ENCODE measurements at places on chromosomes 3 and 15.

- no peak for DNase-seq
Measured at GRCh38 chr15:96171853-96172296, 158.6 kb upstream of the NR2F2 start.

DNA sequence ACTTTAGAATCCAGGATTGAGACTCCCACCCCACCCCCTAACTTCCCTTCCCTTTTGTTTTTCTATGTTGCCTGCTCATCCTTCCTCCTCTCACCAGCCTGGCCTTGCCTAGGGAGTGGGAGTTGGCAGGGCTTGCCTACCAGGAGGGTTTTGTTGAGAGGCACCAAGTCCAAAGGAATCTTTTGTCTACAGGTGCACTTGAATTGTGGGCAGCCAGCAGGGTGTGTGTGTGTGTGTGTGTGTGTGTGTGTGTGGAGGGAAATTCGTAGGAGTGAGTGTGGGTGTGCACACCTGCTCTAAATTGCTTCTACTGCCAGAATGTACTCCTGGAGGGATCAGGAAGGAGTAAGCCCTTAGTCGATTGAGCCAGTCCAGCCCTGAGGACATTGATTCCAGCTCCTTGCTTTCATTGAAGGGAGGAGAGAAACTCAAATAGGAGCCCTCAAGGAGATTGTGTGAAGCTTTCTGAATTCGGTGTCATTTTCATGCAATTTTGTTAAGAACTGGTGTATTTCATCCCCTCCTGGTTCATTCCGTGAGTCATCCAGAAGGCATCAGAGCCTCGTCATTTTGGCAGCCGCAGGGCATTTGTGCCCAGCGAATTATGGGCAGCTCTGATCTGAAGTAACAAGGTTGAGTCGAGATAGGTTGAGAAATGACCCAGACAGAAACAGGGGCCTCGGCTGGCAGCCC is 112.1 kb downstream of the SLCO3A1 start:
- no peak for DNase-seq

- DNase-seq: no peak
Measured at GRCh38 chr15:88118035-88118434, 138.5 kb downstream of the NTRK3 start.

DNA sequence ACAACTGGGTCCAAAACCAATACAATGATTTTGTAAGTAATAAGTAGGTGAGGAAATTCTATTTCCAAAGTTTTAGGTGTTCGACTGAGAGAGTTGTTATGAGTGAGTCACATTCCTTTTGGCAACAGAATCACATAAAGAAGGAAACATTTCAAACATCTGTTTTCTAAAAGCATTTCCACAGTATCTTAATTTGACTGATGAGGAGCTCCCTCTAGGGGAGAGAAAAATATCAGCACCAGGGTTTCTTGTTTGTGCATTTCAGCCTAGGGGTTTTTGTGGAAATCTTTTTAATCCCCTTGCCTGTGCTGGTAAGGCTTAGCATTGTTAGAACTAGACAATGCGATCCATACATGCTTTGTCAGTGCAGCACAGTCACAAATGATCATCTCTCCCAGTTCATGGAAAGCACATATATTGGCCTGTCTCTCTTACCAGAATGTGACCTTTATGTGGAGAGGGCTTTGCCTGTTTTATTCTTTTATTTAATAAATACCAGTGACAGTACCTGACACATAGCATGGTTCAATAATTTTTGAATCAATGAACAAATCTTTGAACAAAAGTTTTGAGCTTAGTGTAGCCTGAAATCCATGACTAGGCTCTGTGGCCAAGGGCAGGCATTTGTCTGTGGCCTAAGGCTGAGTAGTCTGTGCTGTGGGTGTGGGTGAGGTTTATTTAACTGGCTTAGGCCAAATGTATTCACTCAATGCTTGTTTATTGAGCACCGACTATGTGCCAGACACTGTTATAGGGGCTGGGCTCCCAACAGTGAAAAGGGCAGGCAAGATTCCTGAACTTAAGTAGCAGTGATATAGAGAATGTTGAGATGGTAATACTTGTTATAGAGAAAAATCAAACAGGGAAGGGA is 21.1 kb upstream of the IQCF6 start:
- no peak for DNase-seq

DNA sequence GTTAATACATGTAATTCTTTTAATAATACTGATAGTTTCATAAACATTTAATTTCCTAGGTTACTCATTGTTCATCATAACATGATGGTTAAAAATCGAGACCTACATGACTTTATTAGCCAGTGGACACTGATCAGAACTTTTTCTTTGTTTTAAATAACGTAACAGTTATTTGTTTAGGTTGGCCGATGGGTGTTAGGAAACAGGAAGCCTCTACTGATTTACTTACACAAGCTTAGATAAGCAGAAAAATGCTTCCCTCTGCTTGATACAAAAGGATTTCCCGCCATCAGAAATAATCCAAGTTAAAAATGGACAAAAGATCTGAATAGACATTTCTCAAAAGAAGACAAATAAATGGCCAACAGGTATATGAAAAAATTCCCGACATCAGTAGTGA is 16.6 kb upstream of the APH1B start:
- no peak for DNase-seq

GRCh38 chr3:23845326-23846216 is 39.8 kb downstream of the UBE2E1 start:
- DNase-seq: no peak

- no peak for DNase-seq
Measured at GRCh38 chr3:71056327-71056726, 527.2 kb downstream of the FOXP1 start.

- no peak for DNase-seq
Measured at GRCh38 chr15:57922776-57923175, 142.7 kb downstream of the ALDH1A2 start.

GRCh38 chr15:40242601-40243000 is 3.7 kb downstream of the PAK6 start:
- no peak for DNase-seq

DNA sequence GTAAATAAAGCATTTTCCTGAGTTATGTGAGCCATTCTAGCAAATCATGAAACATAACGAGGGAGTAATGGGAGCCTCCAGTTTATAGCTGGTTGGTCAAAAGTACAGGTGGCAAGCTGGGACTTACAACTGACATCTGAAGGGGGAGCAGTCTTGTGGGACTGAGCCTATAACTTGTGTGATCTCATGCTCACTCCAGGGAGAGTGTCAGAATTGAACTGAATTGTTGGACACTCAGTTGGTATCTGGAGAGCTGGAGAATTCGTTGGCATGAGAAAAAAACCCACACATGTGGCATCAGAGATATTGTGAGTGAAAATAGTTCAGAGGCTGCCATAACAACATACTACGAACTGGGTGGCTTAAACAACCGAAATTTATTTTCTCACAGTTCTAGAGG is 22.8 kb upstream of the DENND6A start:
- DNase-seq: no peak

DNA sequence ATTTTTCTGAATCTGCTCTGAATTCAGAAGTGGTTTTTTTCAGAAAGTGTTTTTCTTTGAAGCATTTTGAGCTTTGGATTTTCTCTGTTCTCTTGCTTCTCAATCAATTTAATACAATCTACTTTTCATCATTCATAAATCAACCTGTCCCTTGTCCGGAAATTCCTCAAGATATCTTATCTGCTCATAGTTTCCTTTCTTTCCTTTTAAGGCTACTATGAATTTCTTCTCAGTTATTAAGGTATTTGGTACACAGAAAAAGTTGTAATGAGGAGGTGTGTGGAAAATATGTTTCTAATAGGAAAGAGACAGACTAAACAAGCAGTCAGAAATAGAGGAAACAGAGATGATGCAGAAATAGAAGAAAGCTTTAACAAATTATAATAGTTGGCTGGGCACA is 14.4 kb downstream of the CGGBP1 start:
- DNase-seq: no peak

DNA sequence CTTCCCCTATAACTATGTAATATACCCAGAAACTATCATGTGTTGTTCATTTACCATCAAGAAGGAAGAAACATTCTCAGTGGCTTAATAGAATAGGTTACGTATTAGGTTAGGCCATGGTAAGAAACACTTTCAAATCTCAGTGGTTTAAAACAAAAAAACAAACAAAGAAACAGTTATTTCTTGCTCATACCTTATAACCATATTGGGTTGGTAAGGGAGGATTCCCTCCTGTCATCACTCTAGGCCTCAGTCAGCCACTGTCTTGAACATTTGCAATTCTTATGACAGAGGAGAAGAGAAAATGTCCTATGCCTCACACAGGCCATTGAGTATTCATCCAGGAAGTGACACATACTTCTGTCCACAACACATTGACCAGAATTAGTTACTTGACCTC is 727.7 kb upstream of the NECTIN3 start:
- DNase-seq: no peak

- DNase-seq: no peak
Measured at GRCh38 chr15:42621386-42621785, 46.0 kb downstream of the STARD9 start.

GRCh38 chr3:70256566-70256965 is 55.9 kb downstream of the MDFIC2 start:
- no peak for DNase-seq

DNA sequence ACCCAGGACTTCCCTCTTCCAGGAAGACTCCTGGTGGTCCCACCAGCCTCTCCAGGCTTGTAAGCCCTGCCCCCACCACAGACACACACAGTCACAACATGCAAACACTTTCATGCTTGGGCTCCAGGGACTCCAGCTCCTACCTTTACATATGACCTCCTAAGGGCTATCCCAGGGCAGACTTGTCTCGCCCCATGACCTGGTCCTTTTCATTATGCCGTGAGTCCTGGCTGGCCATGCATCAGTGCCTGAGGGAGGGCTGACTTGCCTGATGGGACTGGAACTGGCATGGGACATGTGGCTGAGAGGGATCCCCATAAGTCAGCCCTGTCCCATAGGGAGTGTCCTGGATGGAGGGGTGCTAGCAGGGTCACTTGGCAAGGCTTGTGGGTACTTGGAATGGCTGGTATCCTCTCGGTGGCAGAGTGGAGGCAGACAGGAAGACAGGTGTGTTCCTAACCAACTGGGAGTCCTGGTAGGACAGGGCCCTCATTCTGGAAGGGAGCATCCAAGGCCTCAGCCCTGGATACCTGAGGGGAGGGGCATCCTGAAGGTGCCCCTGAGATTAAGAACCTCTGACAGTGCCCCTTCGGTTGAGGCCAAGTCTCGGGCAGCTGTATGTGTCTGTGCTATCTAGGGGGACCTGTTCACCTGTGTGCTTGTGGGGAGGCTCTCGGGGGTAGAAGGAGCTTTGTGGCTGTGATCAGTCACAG is 540 bp upstream of the HHATL start:
- DNase-seq: no peak

- DNase-seq: no peak
Measured at GRCh38 chr3:42752961-42753360, 20.1 kb downstream of the CCDC13 start.

DNA sequence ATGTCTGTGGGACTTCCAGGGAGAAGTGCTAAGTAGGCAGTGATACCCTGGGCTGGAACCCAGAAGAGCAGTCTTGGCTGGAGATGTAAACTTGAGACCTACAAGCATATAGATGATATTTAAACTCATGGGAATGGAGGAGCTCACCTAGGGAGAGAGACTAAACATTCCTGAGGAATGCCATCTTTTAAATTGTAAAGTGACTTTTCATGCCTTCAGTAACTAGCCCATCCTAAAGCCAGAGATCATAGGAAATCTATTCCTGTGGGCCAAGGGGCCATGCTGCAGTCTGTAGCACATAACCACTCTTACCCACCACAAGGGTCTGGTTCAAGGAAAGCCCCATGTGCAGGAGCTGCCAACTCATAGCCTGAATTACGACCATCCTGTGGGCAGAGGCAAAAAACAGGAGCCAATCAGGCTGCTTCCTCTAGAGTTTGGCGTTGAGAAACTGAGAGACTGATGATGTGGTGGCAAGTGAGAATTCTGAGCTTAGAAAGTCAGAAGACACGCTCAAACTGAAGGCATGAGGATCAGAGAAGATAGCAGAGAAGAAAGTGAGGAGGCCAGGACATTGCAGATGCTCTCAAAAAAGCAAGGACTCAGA is 37.5 kb downstream of the CTDSPL start:
- DNase-seq: no peak

DNA sequence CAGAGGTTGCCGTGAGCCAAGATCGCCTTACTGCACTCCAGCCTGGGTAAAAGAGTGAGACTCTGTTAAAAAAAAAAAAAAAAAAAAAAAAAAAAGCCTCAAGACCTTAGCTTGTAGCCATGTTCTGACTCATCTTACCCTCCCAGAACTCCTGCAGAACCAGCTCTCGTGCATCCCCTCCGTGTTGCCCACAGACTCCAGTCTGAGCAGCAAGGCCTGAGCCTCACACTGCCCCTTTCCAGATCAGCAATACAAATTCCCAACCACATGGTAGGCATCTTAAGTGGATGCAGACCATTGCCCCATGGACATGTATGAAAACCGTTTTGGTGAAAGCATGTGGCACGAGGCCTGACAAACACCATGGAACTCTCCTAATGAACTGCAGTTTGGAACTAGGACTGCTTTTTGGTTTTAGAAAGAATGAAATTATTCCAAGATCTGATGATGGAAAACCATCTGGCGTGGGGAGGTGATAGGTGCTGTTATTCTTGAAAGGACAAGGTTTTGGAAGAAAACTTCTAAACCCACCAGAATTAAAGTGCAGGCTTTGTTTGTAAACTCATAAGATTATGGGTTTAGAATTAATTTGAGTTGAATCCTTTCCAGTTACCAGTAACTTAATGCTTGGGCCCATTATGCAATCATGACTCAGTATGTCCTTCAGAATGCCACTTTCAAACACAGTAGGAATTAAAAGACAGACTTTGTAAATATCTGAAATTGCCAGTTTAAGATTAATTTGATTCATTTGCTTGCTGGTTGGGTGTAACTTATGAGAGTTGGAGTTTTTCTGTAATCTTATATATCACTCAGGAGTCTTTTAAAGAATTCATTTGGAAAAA is 163.7 kb upstream of the LRTM1 start:
- DNase-seq: no peak

DNA sequence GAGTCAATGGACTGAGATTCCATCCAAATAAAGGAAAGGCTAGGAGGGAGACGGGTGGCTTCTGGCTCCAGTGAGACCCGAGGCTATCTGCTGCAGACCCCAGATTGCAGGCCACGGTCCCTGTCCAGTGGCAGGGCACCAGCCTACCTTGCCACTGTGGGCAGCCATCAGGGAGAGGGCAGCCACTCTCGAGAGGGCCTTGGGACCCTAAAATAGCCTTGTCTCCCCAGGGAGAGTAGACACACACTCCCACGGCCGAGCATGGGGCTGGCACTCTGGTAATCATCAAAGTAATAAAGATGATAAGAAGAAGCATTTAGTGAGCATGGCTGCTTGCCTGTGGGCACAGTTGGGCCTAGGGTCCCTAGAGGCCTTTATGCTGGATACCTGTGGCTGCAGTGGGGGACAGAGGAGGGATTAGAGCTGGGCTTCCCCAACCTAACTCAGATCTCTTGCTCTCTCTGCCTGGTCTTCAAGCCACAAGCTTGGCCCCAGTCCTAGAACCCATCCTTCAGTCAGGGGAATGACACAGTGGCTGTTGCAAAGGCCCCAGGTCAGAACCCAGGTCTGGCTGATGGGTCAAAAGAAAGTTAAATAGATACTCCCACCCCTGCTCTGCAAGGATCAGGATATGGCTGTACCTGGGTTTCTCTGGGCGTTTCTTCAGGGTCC is 9.2 kb upstream of the VIPR1 start:
- DNase-seq: no peak

- DNase-seq: no peak
Measured at GRCh38 chr3:133410191-133410892, 10.5 kb downstream of the BFSP2 start.
